ENCODE measurements at places on chromosomes 2 and 18.
A peak's percentile ranks its signal among the peaks of the same experiment; 100 is the strongest.

GRCh38 chr18:3251249-3251962 is 3.8 kb downstream of the MYL12A start:
- no peak for DNase-seq

GRCh38 chr2:32095671-32096070 is 32.3 kb downstream of the SPAST start:
- no peak for DNase-seq

- no peak for DNase-seq
Measured at GRCh38 chr2:30272761-30273573, 41.6 kb downstream of the LBH start.

DNA sequence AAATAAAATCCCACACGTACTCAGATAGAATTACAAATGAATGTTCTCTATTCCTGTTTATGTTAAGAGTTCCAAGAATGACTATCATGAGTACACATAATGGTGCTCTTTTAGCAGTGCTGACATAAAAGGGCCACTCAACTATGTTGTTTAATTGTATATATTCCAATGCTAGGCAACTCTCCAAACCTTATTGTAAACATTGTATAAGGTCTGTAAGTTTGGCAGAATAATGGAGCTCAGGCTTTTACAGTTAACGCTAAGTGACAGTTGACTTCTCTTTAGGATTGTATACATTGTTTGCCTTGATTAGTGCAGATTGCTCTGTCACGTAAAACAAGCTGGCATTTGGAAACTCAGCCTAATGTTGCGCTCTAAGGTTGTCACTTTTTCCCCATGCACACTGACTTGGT is 20.8 kb downstream of the RBMS1 start:
- no peak for DNase-seq

DNA sequence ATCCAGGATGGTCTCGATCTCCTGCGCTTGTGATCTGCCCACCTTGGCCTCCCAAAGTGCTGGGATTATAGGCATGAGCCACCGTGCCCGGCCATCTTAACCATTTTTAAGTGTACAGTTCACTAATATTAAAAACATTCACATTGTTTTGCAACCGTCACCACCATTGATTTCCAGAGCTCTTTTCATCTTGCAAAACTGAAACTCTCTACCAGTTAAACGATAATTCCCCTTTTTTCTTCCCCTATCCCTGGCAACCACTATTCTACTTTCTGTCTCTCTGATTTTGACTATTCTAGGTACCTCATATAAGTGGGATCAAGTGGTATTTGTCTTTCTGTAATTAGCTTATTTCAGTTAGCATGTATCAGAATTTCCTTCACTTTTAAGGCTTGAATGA is 16.8 kb upstream of the NEUROD1 start:
- DNase-seq: no peak

DNA sequence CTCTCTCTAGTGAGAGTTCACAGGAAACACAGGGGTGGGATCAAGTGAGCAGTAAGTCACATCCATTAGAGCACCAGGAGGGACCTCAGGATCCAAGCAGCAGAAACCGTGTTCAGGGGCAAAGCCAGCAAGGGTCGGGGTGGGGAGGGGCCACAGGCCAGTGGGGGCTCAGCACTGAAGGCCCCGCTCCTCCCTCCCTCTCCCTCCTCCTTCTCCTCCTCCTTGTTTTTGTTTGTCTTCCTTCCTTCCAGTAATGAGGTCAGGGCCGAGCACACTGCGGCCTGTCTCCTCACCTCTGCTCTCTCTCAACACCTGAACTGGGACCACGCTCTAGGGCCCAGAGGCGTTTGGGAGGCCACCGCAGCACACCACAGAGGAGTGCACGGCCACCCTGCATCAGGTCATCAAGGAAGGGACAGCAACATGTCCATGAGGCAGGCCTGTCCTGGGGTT is 20.9 kb downstream of the MTERF4 start:
- no peak for DNase-seq

GRCh38 chr18:58208207-58208932 is 164.3 kb downstream of the NEDD4L start:
- no peak for DNase-seq

DNA sequence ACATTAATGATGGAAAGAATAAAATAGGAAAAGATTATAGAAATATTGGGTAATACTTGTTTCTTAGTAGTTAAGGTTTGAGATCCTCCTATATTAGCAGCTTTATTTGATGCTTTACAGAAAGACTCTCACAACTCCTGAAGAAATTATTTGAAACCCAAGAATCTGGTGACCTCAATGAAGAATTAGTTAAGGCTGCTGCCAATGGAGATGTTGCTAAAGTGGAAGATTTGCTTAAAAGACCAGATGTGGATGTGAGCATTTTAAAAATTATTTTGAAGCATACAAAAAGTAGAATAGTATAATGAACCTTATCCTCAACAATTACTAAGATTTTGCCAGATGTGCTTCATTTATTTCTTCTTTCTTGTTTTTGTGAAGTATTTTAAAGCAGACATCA is 59.1 kb downstream of the MIB1 start:
- DNase-seq: no peak

GRCh38 chr18:77103991-77104531 is 28.5 kb downstream of the MBP start:
- DNase-seq: no peak

GRCh38 chr2:86337244-86337835 is at the start of gene REEP1:
TSS of gene REEP1 (minus strand) at chr2:86337626. CDS start at chr2:86337510, 116 bp downstream.
- no peak for DNase-seq

- DNase-seq: no peak
Measured at GRCh38 chr18:37873416-37873815, 307.8 kb upstream of the CELF4 start.

GRCh38 chr2:57908736-57909161 is 137.9 kb upstream of the VRK2 start:
- DNase-seq: no peak

- no peak for DNase-seq
Measured at GRCh38 chr2:239146011-239146641, 254.7 kb downstream of the HDAC4 start.

DNA sequence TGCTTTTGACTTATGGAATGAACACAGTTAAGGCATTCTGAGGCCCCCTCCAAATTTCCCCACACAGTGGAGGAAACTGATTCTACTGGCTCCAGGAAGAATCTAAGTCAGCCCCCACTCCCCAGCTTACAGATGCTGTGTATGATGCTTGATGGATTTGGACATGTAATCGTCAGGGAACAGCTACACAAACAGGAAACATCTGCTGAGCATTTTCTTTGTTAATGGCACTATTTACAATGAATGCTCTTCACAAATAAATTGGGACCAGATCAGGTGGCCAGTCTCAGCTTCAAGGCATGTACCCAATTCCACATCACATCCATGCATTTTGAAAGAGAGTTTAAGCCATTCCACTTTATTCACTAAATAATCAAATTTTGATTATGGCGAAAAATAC is 562.3 kb downstream of the SOX11 start:
- DNase-seq: no peak

DNA sequence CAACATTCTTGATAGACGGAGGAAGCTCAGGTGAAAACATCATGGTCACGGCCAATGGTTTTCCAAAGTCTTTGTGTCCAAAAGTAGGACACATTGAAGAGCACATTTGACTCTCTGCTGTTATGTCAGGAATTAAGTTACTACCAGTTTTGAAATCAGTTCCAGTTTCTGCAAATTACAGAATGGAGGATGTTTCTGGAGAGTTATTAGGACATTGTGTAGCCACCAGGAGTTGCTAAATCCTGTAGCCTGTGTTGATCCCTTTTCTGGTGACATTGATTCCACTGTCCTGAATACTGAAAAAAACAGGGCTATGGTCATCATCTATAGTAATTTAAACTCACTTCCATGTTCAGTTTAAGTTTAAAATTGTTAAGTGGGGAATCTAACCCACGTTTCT is 15.3 kb downstream of the UPP2 start:
- no peak for DNase-seq

- DNase-seq: no peak
Measured at GRCh38 chr2:195694553-195694952, 37.5 kb downstream of the SLC39A10 start.

DNA sequence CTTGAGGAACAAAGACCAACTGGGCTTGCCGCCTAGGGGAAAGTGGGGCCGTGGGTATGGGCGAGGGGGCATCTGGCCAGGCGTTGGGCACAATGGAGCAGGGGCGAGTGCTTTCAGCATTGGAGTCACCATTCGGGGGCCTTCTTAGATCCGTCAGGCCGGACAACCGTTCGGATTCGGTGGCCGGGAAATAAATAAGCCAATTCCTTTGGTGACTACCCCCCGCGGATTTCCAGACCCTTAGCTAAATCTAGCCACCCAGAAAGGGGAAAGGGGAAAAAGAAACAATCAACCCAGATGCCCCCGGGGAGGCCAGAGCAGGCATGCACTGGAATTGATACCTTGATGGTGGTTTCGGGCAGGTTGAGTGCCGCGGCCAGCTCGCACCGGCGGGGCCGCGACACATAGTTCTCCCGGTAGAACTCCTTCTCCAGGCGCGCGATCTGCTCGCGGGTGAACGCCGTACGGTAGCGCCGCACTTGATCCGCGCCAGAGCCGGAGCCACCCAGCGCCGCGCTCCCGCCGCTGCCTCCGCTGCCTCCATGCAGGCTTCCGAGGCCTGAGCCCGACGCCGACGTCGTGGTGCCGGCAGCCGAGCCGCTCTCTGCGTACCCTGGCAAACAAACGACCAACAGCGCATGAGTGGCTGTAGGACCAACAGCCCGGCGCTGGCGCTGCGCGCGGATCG is 1.8 kb downstream of the EVX2 start:
- no peak for DNase-seq

DNA sequence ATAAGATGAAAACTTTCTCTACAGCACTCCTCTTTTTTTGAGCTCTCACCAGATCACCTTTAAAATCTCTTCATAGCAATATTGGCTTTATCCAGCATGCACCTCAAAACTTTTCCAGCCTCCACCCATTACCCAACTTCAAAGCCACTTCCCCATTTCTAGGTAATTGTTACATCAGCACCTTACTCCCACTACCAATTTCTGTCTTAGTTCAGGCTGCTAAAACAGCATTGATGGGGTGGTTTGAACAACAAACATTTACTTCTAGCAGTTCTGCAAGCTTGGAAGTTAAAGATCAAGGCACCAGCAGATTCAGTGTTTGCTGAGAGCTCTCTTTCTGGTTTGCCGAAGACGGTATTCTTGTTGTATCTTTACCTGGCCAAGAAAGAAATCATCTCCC is 114.0 kb upstream of the SLC39A10 start:
- DNase-seq: no peak

GRCh38 chr2:169222665-169223064 is 139.7 kb downstream of the LRP2 start:
- DNase-seq: no peak

- no peak for DNase-seq
Measured at GRCh38 chr18:75124991-75125381, 84.0 kb downstream of the PTGR3 start.

GRCh38 chr2:25228848-25229278 is 60.5 kb upstream of the POMC start:
- DNase-seq: peak; percentile 16

DNA sequence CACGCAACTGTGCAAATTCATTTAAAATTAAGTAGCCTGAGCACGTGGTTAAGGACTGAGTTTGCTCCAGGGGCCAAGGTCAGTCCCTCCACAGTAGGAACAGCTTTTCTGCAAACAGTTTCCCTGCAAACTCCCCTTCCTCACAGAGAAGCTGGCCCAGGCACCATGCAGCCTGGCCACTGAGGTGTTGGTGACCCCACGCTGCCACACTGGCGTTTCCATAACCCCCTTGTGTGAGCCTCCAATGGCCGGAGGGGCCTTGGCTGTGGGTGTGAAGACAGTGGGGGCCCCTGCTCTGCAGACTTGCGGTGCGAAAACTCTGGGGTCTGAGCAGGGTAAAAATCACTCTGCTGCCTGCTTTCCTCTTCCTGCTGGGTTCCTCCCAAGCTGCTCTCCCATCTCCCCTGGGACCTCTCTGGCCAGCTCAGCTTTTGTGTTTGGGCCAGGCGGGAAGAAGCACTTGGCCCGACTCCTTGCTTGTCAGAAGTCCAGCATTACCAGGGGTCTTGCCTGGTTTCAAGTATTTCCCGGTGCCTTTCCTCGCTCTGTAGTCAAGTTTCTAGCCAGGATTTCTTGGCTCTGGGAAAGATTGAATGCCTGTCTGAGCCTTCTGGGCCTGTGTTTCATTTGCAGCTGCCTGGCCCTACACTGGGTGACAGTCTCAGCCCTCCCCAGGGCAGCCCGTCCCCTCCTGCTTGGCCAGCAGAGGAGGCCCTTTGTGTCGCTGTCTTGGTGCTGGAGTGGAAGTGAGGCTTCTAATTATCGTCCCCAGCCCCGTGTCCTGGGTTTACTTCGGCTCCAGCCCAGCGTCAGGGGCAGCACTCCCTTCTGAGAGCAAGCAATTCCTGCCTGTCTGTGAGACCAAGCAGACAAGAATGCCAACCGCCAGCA is 131.4 kb upstream of the SLC1A4 start:
- peak; percentile 39 for DNase-seq

- no peak for DNase-seq
Measured at GRCh38 chr2:45278365-45279078, 269.3 kb upstream of the SIX2 start.

DNA sequence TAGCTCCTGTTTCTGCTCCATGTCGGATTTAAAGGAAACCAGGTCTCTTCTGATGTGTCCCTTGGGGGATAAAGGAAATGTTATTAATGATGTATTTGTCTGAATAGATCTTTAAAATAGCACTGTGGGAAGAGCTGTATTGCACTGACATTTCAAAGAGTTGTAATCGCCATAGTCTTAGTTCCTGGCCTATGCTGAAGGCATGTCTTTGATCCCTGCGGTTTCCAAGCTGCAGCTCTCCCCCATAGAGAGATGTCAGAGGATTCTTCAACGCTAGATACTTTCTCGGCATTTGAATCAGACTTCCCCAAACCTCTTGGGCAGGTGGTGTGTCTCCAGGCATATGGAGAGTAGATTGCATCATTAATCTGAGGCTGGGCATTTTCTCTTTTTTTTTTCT is 40.4 kb downstream of the NAT8 start:
- DNase-seq: no peak

DNA sequence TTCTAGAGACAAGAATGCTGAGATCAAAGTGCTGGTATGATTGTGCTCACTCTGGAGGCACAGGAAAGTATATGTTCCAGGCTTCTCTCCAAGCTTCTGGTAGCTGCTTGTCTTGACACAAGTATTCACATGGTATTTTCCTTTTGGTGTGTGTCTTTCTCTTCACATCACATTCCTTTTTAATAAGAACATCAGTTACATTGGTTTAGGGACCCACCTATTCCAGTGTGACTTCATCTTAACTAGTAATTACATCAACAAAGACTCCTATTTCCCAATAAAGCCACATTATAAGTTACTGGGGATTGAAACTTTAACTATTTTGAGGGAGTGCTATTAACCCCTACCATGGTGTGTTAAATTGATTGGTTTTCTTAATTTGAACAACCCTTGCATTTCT is 119.1 kb downstream of the FSIP2 start:
- DNase-seq: no peak

- no peak for DNase-seq
Measured at GRCh38 chr2:127650041-127650784, 4.3 kb downstream of the GPR17 start.

DNA sequence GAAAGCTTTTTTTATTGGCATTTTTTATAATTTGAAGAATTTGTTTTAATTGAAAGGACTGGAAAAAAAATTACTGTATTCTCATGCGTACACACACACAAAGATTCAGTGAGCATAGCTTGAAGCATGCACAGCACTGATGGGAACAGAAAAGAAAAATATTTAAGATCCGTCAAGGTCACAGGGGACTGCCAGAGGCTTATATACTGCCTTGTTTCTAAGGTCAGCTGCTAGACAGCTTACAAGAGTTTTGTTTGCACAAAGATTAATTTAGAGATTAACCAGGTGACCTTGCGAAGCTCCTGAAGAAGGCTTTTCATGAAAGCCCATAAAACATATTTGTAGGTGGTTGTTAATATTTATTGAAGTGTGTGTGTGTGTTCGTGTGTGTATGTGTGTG is 396.3 kb downstream of the TRIB2 start:
- DNase-seq: no peak

Data from AG09309 (cell line).